ENCODE measurements at places on chromosomes 6 and 20.

GRCh38 chr6:12844284-12845223 is 128.0 kb downstream of the PHACTR1 start:
- no peak for ATAC-seq

GRCh38 chr6:91716361-91716760 is 1129.5 kb upstream of the MAP3K7 start:
- no peak for ATAC-seq

DNA sequence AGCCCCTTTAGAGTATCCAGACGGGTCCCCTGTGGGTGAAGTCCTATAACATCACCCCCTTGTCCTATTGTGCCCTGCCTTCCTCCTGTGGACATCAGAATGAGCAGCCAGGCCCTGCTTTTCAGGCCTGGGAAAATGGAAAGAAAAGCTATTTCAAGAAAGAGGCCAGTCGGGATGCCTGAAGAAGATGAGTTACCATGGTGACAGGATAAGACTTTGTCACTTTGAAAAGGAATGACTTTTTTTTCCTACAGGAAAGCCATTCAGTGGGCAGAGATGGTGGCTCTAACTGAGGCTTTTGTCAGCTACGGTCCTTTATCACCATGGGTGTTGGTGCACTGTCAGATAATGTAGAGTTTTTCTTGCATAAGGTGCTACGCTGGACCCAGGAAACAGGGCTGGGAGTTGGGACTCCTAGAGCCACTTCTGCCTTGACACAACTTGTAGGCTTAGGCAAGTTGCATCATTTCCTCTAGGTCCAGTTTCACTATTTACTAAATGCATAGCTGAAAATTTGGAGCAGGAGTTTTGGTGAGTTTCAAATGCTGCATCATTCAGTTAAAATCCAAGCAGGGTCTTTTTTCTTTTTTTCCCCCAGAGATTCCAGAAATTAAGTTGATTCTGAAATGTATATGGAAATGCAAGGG is 293.6 kb upstream of the PRND start:
- ATAC-seq = no peak

GRCh38 chr6:44921798-44922197 is 406.3 kb upstream of the RUNX2 start:
- ATAC-seq = no peak

- ATAC-seq = no peak
These were observed 49.5 kb upstream of the B4GALT5 start for GRCh38 chr20:49762940-49763766.

DNA sequence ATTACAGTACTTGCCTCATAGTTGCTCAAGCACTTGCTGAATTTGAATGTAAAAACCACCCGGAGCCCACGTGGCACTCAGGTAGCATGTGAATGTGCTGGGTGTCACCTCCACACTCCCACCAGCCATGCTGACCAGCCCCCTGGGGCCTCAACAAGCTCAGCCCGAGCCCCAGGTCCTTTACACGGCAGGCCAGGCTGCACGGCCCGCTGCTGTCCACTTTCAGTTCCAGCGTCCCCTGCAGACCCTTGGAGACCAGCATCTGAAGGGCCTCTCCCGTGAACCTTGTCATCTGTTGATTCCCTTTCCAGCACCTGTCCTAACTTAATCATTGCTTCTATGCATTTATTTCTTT is 33.3 kb upstream of the ZBP1 start:
- no peak for ATAC-seq

- no peak for ATAC-seq
These were observed 229.4 kb upstream of the RSPO3 start for GRCh38 chr6:126888727-126889725.

- ATAC-seq = no peak
These were observed 928.7 kb upstream of the ADGRB3 start for GRCh38 chr6:67706388-67706787.

DNA sequence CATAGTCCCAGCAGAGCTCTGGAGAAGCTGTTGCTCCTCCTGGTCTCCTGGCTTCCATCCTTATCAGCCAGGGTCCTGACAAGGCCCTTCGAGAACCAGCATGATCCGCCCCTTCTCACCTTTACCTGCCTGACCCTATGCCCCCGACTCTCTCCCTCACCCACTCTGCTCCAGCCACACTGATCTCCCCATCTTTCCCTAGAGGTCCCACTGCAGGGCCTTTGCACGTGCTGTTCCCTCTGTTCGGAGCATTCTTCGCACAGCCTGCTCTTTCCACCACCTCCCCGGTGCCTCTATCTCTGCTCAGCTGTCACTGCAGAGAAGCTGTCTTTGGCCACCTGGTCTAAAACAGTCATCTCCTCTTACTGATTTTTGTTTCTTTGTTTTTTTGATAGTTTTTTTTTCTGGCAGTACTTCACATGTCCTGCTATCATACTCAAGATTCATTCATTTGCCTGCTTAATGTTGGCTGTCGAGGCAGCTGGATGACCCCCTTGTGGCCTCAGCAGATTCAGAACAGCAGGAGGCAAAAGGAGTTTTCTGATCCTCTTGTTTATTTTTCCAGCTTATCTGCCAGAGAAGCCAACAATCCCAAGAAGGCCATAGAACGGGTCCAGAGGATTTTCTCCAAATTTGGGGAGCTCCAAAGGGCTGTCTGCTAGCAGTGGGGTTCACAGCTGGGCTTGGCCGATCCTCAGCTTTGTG is 1.6 kb upstream of the PTGIS start:
- no peak for ATAC-seq

GRCh38 chr6:46097366-46097765 is 32.4 kb upstream of the ENPP4 start:
- ATAC-seq = no peak

DNA sequence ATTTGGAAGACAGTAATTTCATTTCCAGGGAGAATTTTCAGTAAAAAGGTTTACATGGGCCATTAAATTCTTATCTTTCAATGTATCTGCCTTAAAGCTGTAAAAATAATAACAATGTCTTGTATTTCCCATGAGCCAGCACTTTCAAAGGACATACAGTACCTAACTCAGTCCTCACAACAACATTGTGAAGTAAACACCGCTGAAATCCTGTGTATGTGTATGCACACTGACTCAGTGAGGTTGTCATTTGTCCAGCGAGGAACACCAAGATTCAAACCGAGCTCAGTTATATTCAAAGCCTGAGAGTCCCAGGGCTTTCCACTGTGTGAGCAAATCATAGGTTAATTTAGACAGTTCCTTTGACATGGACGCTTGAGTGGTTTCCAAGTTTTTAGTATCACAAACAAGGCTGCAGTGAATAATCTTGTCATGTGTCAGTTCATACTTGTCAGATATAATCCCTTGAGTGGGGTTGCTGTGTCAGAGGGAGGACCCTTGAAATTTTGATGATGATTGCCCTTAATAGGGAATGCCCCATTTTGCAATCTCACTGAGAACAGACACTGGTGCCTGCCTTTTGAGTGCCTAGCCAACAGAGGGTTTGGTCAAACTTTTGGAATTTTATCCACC is 50.0 kb upstream of the SLC22A23 start:
- ATAC-seq = no peak

DNA sequence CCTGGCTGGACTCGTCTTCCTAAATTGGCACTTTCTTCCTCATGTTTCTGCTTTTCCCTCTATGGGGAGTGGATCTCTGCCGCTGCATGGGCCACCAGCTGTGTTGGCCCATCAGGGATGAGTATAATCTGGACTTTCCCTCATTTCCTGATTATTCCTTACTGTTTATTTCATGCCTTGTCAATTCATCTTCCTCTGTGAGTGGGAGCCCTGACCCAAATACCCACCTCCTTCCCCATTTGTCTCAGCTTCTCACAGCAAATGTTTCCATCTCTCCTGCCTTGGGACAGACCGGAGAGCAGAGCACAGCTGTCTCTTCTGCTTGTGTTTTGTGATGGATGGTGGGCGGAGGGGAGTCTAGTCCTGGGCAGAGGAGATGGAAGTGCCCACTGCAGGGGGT is 212.7 kb downstream of the UST start:
- no peak for ATAC-seq

DNA sequence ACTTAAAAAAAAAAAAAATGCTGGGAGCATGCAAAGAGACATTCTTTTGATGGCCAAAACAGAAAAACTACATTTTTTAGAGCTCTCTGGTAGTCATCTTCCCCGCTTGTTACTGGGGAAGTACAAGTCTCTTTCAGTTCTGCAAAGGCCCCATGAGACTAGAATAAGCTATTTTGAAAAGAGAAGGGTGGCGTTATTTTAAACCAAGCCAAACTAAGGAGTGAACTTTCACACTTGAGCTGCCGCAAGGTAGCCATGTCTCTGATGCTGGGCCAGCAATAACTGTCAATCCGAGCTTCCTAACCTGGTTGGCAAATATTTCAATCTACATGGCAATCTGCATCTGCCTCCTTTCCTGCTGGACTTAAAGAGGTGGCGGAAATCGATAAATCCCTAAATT is 96.7 kb downstream of the L3MBTL3 start:
- ATAC-seq = no peak

DNA sequence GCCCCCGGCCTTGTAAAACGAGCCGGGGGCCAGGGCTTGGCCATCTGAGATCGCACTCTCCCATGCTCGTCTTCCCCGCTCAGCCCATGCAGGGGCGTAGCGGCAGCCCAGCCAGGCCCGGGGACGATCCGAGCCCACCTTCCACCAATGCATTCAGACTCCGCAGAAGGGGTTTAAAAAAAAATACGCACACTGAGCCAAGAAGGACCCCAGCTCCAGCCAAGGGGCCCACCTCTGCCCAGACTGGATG is 320 bp downstream of the GSTA4 start:
- peak; percentile 5 for ATAC-seq

DNA sequence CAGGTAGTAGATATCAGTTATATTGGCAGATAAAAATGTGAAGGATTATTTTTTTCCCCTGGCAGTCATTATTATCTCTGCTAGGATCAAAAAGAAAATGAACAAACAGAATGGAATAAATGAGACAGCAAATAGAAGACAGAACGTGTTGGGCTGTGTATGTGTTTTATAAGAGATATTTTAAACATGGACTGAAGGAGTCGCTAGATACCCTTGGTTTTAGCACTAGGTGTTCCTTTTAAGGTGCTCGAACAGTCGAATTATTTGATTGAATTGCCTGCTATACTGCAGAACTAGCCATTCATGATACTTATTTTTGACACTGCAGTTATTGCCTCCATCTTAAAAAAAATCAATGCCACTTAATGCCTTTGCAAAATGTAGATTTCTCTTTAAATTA is 3.7 kb downstream of the GRIK2 start:
- ATAC-seq = no peak

- peak; percentile 0 for ATAC-seq
These were observed 1.1 kb upstream of the LSM14B start for GRCh38 chr20:62120990-62121775.

DNA sequence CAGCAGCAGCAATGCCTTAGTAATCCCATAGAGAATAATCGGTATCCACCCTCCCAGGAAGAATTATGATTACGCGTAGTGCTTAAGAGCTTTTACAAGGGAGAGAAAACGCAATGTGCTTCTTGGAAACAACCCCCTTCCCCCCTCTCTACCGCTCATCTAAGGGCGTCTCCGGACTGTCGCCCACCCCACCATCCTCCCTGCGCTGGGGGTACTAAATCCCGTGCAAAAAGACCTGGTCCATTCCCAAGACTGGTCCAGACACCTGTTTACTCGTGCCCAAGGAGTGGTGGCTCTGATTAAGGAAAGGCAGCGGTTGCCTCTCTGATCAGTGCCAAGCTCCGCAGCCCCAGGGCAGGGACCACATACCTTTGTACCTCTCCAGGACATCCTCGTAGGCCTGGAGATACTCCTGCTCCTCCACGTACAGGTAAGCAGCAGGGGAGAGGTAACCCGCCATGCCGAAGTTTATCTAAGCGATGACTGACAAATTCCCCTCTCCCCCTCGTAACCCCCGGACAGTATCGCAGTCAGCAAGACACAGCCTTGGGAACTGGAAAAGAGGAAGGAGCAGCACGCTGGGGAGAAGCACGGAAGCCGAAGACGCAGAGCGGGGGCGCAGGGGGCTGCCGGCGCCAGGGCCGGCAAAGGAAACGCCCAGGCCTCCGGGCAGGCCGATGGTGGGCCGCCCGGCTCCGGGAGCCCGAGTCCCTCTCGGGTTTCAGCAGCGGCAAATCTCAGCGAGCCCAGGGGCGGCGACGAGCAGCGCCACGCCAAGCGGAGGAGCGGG is 112.0 kb upstream of the BEND6 start:
- no peak for ATAC-seq

DNA sequence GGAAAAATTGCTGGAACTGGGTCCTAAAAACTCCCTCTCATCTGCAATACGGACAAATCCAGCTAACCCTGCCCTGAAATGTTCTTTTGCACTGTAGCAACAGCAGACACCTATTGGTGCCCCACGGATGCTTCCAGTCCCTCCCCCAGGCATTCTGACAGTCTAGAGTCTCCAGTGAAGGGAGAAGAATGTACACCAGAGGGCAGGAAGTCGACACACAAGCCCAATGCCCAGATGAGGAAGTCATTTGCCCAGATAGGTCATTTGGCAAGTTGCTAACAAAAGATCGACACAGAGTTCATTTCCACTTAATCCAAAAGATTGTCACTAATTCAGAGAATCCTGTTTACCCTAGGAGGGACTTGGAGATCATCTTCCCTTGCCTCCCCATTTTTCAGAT is 293.0 kb upstream of the PRDM1 start:
- no peak for ATAC-seq

DNA sequence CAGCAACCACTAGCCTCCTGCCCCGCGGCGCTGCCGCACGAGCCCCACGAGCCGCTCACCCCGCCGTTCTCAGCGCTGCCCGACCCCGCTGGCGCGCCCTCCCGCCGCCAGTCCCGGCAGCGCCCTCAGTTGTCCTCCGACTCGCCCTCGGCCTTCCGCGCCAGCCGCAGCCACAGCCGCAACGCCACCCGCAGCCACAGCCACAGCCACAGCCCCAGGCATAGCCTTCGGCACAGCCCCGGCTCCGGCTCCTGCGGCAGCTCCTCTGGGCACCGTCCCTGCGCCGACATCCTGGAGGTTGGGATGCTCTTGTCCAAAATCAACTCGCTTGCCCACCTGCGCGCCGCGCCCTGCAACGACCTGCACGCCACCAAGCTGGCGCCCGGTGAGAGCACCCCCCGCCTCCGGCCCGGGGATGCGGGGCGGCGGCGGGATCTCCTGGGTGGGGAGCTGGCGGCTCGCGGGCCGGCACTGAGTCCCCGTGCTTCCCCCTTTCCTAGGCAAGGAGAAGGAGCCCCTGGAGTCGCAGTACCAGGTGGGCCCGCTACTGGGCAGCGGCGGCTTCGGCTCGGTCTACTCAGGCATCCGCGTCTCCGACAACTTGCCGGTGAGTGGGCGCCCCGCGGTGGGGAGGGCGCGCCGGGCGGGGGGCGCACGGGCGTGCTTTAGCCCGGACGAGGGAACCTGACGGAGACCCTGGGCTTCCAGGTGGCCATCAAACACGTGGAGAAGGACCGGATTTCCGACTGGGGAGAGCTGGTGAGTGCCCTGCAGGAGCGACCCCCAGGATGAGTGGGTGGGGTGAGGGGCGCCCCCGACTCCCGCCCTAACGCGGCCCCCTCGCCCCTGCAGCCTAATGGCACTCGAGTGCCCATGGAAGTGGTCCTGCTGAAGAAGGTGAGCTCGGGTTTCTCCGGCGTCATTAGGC is 585 bp downstream of the PIM1 start:
- peak; percentile 1 for ATAC-seq

DNA sequence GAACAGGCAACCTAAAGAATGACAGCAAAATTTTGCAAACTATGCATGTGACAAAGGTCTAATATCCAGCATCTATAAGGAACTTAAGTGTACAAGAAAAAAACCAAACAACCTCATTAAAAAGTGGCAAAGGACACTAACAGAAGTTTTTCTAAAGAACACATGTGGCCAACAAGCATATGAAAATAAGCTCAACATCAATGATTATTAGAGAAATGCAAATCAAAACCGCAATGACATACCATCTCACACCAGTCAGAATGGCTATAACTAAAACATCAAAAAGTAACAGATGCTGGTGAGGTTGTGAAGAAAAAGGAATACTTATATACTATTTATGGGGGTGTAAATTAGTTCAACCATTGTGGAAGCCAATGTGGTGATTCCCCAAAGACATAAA is 5.5 kb downstream of the RFPL4B start:
- ATAC-seq = no peak
